ENCODE measurements at places on chromosomes 11 and 22. TPM values are rescaled to one million over a fixed set of nuclear protein-coding genes. Genes with fewer than 3 reads are reported as not detected.

Gene LRRC74B
- polyA plus RNA-seq: not detected

DNA sequence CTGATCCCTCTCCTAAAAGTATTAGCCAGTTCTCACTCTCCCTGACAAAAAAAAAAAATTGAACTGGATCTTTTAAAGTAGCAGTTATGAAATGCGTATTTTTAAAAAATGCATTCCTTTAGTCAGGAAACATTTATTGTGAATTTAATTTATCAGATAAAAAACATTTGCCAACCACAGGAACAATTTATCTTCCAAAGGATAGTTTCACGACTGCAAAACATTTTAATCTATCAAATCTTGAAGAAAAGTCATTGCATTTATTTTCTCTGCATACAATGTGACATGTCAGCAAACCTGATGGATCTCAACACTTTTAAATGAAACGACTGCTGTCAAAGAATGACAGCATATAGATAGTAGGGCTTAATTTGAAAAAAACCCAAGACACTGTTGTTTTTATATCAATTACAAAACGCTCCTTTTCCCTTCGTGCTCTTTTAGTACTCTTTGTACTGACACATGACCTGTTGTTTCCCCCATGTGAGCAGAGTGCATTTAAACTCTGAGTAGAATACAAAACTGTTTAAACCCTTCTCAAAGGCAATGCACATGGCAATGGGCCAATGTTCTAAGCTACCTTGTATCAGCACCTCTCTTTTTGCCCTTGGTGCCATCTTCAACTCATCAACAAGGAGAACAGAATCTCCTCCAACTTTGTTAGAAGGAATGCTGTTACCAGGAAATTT is 107.0 kb downstream of the ATG16L2 start:
- DNase-seq: no peak

DNA sequence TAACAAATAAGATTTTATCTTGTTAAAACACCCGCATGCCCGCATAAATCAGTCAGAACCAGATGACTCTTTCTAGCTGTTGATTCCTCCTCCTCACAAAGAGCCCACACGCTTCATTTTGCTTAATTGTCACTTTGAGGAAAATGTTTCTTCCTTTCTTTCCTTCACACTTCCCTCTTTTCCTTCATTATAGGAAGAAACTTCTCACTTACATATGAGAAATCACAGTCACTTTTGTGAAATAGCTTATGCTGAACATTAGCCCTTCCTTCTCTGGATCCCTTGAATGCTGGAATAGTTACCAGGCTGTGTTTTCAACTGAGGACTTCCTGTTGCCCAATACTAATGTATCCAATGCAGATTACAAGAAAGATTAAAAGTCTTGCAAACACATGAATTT is 5.8 kb downstream of the MS4A6E start:
- DNase-seq: no peak

DNA sequence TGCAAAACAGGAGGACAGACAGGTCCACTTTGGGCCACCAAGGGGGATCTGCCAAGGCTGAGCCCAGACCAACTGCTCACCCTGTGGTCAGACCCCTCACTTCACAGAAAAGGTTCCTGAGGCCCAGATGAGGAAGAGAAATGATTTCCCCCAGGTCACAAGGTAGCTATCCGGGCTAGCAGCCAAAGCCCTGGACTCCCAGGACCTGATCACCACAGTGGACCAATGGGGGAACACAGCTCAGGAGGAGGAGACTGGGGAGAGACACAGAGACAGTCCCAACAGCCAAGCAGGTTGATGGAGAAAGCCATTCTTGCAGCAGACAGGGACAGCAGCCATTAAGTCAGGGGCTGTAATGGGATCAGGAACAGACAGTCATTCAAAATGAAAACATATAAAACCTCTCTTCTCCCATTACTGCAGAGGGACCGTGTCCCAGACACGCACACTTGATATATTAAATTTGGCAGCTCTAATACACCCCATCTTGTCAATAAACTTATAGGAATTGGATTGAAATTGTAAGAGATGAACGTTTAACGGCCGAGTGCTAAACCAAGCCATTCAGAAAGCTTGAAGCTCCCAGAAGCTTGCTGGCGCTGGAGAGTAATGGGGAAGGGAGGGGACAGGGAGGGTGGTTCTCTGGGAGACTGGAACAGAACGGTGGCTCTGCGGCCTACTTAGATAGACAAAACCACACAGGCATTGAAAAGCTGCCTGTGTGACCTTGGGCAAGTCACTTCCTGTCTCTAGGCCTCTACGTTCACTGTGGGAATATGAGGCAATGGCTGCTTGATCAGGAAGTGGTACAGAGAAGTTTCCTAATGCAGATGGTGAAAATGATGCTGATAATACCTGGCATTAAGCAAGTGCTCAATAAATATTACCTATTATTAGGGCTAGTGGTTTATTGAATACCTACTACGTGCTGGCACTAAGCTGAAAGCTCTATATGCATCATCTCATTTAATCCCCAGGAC is 16.0 kb downstream of the ZMAT5 start:
- DNase-seq: peak; percentile 29

DNA sequence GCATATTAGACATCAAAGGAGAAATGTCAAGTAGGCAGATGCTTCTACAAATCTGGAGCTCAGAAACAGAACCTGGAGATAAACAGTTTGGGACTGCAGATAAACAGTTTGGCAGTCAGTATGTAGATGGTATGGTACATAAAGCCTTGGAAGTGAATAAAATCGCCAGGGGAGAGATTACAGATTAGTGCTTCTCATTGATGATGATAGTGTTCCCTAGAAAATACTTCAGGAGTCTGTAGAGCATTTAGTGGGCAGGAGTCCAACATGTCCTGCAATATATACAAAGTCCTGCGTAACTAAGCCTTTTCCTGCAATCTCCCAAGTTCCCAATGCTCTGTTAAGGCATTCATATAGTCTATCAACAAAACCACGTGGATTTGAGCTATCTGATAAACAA is 35.2 kb downstream of the NARS2 start:
- DNase-seq: no peak

Gene CST6
- polyA plus RNA-seq: 8.3 TPM

DNA sequence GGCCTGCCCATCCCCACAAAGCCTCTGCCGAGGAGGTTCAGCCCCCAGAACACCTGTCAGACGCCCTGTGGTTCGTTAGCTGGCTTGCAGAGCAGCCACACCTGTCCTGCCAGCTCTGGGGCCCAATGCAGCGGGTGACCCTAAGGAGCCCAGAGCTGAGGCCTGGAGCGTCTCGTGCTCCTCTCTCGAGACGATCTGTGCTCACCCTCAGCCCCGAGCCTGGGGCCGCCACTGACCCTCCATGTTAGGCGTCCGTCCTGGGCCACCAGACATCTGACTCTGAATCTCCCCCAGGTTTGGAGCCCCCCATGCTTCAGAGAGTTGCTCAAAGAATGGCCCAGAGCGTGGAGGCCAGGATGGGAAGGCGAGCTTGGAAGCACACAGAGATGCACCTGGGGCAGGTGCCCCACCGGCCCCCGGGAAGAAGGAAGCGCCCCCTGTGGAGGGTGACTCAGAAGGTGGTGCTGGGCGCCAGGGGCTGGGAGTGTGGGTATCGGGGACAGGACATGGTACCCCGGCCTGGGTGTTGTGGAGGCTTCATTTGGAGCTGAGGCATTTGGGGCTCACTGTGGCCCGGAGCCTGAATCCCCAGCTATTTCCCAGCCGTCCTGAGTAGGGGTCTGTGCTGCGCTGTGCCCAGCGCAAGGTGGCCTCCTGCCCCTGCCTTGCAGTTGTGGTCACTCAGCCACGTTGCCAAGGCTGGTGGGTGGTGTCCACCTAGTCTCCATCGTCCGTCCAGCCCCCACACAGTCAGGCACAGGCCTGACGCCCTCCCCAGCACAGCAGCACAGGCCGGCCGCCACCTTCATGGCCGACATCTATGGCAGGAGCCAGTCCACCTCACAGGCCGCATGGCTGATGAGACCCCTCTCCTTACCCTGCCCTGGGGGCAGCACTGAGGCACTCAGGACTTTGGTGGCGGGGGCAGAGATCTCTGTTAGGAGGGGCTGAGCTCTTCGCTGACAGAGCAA is 36.2 kb downstream of the SBF1 start:
- no peak for DNase-seq

Gene C22orf42
- not detected for polyA plus RNA-seq

Gene RASL10A
- polyA plus RNA-seq: not detected

Gene XNDC1N
- polyA plus RNA-seq: 2.6 TPM

- DNase-seq: no peak
Observed at GRCh38 chr11:59273373-59273841, 60.7 kb upstream of the MPEG1 start.

Gene ARHGAP8
- polyA plus RNA-seq: 28.0 TPM

GRCh38 chr11:125465701-125466100 is 30.4 kb downstream of the FEZ1 start:
- DNase-seq: no peak

DNA sequence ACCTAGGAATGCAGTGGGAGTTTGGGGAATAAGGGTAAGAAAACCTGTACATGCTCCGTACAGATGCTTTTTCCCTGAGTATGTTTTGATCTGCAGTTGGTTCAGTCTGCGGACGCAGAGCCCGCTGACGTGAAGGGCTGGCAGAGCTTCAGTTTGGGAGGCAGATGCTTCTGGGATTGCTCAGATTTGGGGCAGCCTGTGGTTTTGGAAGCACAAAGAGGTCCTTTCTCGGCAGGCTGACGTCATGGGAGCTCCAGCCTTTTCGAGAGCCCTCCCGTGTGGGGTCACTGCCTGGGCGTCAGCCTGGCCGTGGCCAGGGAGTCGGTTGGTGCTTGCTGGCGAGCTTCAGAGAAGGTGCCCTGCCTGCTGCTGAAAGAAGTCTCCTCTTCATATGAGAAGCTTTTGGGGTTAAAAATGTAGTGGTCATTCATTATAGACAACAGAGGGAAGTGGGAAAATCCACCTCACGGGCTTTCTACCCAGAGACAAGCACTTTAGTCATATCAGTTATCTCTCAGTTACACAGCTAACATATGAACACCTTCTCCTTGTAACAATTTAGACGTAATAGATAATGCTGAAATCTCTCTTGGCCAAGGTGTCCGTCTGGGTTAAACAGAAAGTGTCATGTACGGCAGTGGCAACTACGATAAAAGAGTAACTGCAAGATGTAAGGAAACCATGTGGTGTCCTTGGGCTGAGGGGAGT is 26.8 kb downstream of the TPCN2 start:
- peak; percentile 99 for DNase-seq

DNA sequence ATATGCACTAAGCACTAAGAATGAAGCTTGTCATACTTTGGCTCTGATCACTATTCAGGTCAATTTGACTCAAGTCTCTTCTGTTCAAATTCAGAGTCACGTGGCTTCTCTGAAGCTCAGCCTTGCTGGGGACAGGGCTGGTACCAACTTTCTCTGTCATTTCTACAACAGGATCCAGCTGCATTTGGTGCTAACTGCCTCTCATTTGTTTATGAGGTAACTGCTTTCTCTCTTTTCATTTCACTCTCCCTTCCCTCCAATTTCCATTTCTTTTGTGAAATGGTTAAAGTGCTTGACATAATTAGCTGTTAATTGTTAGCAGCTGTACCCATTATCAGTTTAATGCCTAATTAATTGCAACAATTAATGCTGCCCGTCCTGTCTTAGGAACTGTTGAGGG is 259.7 kb upstream of the PLET1 start:
- no peak for DNase-seq

- no peak for DNase-seq
Observed at GRCh38 chr11:20226933-20227332, 66.7 kb upstream of the DBX1 start.

Gene MIOX
- polyA plus RNA-seq: not detected

- DNase-seq: no peak
Observed at GRCh38 chr22:29053048-29053702, 8.5 kb downstream of the C22orf31 start.

DNA sequence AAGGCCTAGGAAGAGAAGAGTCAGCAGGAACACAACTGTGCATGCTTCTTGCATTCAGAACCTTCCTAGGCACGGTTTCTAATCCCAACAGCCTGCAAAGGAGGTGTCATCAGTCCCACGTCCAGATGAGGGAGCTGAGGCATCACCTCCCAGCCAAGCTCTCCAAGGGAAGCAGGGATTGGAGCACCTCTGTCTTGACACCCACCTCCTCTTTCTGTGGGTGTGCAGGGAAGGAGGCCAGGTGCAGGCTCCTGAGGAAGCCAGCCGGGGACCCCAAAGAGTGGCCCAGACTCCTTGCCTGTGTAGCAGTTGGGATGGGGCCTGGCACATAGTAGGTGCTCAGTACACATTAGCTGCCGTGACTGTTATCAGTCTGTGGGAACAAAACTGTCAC is 2.0 kb downstream of the PNPLA5 start:
- DNase-seq: peak; percentile 21

GRCh38 chr11:67500831-67501715 is 4.1 kb downstream of the PITPNM1 start:
- no peak for DNase-seq

DNA sequence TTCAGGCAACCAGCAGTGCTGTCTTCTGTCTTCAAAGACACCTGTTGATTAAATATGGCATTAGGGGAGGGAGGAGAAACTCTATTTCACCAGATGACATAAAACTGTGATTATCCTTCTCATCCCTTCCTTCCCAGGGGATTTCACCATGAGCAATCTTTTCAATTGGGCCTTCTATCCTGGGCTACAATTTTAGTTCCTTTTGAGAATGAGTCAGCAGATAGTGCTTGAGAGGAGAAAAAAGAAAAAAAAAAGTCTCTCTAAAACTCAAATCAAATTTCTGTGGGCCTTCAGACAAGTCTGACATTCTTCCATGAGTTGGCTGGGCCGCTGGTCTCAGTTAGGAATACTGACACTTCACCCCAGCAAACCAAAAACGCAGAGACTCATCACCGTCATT is 7.2 kb downstream of the FLI1 start:
- no peak for DNase-seq

Gene TSPAN32
- polyA plus RNA-seq: not detected

Gene PGA5
- not detected for polyA plus RNA-seq

Gene TXNRD2
- 21.2 TPM for polyA plus RNA-seq

Gene OR8G1
- polyA plus RNA-seq: not detected

- no peak for DNase-seq
Observed at GRCh38 chr11:117097389-117098268, 599 bp downstream of the SIK3 start.

Gene LARGE1
- polyA plus RNA-seq: 3.6 TPM

Gene TMPRSS5
- 0.15 TPM for polyA plus RNA-seq

Gene DBX1
- not detected for polyA plus RNA-seq

Gene FAM227A
- polyA plus RNA-seq: 0.52 TPM

Gene KRTAP5-10
- polyA plus RNA-seq: not detected

GRCh38 chr11:120061036-120061760 is 76.7 kb downstream of the TRIM29 start:
- DNase-seq: peak; percentile 12

Gene POTEH
- not detected for polyA plus RNA-seq

Gene FUT4
- 0.56 TPM for polyA plus RNA-seq

DNA sequence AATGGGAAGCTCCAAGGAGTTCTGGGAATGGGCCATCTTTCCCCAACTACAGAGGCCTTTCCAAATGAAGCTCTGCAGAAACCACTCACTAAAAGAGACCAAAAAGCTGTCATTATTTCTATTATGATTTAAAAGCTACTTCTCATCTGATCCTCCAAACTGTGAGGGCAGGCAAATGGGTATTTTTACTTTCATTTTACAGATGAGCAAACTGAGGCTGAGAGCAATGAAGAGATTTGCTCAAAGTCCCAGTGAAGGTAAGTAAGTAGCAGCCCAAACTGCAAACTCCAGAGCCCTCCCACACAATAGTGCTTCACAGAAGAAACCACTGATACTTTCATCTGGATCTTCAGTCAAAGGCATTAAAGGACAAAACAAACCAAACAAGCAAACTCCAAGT is 1.4 kb downstream of the RSPH14 start:
- DNase-seq: no peak

All from mammary epithelial cell (primary cell).